ENCODE measurements at places on chromosomes 1 and 21.

GRCh38 chr1:64956010-64956640, 10.2 kb downstream of the JAK1 start:
- no peak for DNase-seq

DNA sequence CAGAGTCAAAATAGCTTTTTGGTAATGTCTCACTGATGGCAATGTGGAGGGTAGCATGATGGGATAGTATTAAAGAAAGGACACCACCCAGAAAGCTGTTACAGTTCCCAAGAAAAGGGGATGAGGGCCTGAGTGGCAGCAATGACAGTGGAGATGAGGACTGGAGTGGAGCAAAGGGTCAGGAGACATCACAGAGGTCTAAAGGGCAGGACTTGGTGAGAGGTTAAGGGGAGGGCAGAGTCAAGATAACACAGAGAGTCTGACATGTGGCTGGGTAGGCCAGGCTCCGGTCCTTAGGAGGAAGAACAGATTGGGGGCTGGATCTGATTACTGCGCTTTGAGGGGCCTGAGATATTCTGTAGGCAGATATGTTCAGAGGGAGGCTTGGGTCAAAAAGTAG, 19.3 kb downstream of the ELF3 start:
- no peak for DNase-seq

DNA sequence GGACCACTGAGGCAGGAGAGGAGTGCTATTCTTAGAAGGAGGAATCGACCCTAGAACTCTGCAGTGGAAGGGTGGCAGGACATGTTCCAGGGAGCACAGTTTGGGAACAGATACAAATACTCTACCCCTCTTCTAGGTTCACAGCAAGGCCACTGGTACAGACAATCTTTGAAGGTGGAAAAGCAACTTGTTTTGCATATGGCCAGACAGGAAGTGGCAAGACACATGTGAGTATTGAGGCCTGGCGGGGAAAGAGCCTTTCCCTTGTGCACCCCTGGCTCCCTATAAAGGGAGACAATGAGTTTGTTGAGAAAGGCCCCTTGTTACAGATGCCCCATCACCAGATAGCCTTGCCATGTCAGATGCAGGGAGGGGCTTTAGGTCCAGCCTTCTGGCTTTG, 17.8 kb downstream of the KIF2C start:
- no peak for DNase-seq

GRCh38 chr1:200990114-200990513, 33.4 kb downstream of the KIF21B start:
- no peak for DNase-seq

DNA sequence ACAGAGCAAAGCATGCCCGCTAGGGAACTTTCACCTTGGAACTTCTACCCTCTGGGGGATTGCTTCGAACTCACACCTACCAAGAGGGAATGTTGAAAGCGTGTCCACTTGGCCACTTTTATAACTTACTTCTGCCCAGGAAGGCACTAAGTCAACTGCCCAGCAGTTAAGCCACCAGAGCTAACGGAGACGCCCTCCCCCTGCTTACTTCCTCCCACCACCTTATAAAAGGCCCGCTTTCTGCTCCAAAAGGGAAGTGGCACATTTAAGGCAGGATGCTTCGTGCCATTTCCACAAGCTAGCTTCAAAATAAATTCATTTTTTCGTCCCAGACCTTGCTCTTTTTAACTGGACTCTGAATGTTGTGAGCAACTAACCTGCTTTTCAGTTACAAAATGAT, 3.2 kb upstream of the AK2 start:
- peak; percentile 38 for DNase-seq

GRCh38 chr1:101924700-101925099, 72.0 kb downstream of the OLFM3 start:
- no peak for DNase-seq

- DNase-seq, result no peak
Observed at GRCh38 chr1:47521034-47521881, 83.4 kb downstream of the FOXD2 start.

DNA sequence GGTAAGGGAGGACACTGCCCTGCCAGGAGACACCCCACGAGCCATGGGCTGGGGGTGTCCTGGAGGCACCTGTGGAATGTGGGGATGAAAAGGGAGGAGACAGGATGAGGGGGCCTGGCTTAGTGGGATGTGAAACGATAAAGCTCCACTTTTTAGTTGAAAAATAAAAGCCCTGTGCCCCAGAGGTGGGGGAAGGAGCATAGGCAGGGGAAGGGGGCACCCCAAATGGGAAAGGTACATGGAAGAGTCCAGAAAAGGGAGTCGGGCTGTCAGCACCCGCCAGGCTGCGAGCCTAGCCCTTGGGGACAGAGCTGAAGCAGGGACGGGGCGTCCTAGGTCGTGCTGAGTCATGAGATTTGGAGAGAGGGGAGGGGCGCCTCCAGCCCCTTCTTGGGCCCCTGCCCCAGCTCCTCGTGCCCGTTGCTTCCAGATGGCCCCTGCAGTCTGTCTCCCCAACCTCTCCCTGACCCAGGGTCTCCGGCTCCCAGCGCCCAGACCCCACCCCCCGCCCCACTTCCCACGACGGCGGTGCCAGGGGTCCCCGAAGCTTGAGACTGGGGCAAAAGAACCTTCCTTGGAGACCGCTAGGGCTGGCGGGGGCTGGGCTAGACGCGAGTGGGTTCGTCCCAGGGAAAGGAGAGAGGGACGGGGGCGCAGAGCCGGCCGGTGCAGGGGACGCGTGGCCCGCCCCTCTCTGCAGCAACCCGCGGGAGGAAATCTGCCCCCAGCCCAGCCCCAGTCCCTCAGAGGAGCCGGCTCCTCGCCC, 795 bp downstream of the SYT2 start:
- no peak for DNase-seq

All from CD4-positive, alpha-beta T cell treated with Interleukin-1 beta for 1 hour (primary cell).